ENCODE measurements at places on chromosomes 16 and 17.

DNA sequence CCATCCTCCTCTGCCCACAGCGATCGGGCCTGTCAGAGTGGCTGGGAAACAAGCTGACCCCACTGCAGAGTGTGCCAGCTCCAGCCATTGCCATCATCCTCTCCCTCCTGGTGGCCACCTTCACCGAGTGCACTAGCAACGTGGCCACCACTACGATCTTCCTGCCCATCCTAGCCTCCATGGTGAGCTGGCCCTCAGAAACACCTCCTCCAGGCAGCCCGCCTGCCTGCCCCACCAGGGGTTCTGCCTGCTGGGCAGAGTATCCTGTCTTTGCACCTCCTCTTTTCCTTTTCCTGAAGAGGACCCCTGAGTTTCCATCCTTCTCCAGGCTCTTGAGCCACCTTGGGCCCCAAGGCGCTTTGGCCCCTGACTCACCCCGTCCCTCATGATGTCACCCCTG, 10.5 kb upstream of the FOXN1 start:
- no peak for DNase-seq

DNA sequence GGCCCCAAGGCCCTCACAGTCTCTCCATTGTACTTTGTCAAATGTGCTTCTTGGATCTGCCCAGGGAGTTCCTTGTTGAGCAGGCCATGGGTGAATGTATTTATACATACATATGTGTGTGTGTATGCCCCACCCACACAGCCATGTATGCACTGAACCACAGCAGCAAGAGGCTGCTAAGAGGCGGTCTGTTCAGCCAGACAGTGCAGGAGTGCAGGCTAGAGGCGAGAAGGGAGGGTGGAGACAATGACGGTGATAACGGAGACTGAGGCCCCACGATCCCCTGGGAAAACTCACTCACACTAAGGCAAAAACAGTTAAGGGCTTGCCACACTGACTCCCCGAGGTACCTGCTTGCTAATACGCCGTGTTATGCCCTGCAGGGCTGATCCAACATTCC, 151.0 kb upstream of the CDC42EP4 start:
- no peak for DNase-seq

GRCh38 chr16:52819405-52819804, 233.3 kb downstream of the CHD9NB start:
- DNase-seq, result no peak

- DNase-seq, result peak; percentile 83
Measured at GRCh38 chr16:17921357-17921978, 415.1 kb downstream of the NPIPA8 start.

- DNase-seq, result no peak
Measured at GRCh38 chr16:50550866-50551641, 2.9 kb downstream of the NKD1 start.

DNA sequence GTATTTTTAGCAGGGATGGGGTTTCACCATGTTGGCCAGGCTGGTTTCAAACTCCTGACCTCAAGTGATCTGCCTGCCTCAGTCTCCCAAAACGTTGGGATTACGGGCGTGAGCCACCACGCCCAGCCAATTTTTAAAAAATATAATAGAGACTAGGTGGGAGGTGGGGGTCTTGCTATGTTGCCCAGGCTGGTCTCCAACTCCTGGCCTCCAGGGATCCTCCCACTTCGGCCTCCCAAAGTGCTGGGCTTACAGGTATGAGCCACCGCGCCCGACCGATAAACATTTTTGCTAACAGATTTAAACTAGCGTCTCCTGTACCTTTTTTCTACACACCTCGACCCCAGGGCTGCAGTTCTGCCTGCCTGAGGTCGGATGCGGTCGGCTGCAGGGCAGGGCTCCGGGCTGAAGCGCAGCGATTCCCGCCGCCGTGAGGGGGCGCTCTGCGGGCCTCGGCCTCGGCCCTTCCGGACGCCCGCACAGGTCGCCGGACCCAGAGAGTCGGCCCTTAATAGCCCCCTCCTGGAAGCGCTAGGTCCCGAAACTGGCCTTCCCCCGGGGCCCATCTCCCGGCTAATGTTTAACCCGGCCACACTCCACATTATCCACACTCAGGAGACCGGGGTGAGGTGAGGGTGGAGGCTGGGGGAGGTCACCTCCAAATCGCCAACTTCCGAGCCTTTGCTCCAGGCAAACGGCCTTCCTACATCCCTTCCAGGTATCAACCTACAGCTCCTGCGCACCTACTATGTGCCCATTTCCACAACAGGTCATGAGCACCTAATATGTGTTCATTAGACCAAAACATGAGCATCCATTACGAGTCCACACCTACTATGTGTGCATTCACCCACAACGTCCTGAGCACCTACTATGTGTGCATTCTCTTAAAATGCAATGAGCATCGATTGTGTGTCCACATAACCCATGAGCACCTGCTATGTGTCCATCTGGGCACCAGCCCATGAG, 2.0 kb upstream of the GLIS2 start:
- peak; percentile 90 for DNase-seq

DNA sequence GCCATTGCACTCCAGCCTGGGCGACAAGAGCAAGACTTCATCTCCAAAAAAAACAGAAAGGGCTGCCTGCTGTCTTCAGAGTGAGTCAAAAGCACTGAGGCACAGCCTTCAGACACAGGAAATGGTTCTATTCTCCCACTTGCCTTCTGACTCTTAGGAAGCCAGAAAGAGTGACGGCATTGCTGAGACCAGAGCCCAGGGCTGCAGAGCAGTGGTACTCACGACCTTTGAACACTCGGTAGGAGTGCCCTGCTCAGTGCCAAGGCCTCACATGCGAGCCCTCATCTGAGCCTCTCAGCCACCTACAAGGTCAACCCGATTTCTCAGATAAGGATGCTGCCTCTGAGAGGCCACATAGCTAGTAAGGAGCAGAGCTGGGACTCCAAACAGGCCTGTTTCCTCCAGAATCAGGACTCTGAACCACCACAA, 3.5 kb upstream of the ITGAE start:
- DNase-seq, result no peak

DNA sequence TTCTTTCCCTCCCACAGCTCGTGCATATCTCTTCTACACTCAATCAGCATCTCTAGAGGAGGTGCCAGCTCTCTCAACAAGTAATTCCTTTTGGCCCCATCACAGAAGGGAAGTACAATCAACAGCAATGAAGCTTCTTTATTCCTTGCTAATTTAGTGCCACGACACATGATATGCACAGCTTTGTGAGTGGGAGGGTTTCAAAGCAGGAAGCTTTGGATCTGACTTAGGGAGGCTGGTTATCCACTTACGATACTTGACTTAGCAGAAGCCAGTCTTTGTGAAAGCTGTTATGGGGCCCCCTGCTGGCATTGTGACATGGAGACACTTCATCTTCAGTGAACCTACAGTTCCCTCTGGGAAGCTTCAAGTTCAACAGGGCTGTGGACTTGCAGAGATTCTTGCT, 81.0 kb downstream of the TMEM100 start:
- DNase-seq, result peak; percentile 53

- DNase-seq, result no peak
Measured at GRCh38 chr17:40961591-40961990, 5.2 kb downstream of the KRT39 start.

GRCh38 chr16:84648595-84649510, 542 bp downstream of the KLHL36 start:
- DNase-seq, result peak; percentile 37

DNA sequence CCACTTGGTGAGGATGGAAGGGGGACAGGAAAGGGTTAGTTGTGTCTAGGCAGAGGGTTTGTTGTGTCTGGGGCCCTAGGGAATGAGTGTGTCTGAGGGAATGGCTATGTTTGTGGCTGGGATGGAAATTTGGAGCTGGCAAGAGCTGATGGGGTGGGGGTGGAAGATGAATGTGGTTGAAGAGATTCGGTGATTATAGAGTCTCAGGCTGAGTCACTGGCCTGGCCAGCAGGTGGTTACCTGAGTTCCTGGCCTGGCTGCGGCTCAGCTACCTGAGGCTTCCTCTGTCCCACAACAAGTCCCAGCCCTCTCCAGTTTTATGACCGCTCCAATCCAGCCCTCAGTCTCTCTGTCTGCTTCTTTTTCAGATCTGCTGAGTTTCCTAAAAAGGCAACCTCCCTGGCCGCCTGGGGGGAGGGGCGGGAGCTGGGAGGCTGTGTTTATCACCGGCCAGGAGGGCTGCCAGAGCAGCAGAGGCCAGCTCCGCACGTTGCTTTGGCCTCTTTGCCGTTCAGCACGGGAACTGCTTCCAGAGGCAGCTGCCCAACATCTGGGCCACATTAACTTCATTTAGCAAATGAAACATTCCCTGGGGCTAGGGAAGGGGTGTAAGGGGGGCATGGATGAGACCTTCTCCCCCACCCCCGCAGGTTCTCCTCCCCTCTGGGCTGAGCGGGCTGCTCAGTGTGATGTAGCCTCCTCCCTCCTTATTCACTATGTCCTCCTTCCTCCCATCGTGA, 21.8 kb downstream of the ITGB3 start:
- peak; percentile 96 for DNase-seq

DNA sequence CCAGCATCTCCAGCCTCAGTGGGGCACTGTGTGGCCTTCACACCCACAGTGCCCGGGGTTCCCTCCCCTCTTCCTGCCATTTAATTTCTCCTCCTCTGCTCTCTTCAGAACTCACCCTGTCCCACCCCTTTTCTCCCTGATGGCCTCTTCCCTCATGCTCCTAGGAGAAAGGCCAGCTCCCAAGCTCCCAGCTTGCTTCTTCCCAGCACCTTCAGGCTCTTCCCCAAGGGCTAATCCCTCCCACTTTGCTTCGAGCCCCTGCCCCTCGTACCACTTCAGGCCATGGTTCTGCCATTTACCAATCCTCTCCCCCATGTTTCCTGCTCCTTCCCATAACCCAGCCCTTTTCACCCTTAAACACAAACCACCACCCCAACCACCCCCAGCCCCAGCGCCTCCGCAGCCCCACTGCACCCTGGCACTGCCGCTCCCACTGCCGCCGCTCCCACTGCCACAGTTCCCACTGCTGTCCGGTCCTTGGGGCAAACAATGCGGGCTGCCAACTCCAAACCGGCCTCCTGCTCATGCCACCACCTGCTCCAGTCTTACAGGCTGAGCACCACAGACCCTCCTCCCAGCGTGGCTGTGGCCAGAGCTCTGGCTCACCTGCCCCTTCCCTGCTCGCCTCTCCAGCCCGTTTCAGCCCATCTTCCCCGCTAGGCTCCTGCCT, 28.6 kb downstream of the ADAM11 start:
- no peak for DNase-seq

- no peak for DNase-seq
Measured at GRCh38 chr17:70295329-70295728, 126.0 kb downstream of the KCNJ2 start.

DNA sequence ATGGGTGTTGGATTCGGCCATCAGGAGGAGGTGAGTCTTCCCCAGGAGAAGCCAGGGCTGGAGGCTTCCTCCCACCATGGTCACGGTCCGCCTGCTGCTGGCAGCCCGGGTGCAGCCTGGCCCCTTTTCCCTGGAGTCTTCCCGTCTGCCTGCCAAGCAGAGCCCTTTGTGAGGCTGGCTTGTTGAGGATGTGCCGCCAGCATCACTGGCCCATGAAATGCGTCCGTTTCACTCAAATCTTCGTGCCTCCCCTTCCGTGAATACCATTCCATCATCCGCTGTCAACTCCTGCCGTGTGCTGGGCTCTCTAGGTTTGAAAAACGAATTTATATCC, 9.6 kb downstream of the VPS4A start:
- DNase-seq, result no peak
